Esophagus mucosa (tissue), 1 donor: ENCODE measurements at places on chromosomes 2 and 18. TPM values are rescaled to one million over a fixed set of nuclear protein-coding genes. Genes with fewer than 3 reads are reported as not detected.
A peak's percentile ranks its signal among the peaks of the same experiment; 100 is the strongest.

- no peak for ATAC-seq
These were observed at the start of gene ECEL1 for GRCh38 chr2:232487385-232488096. TSS of gene ECEL1 (minus strand) at chr2:232487834. CDS start at chr2:232486653, 1,181 bp downstream.

DNA sequence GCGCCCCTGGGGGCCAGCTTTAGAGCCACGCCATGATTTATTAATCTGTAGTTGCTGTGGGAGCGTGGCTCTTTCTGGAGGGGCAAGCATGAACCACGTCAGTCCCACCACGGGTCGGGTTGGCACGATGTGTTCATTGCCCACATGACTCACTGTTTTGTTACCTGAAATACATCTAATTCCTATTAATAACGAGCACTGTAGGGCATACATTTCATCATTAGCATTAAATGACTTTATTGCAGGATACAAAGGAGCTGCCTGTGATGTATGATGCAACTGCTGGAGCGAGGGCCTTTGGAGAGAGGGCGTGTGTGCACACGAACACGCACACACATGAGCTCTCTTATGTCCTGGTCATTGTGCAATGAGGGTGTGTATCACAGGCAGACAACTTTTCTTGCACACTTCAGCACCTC lies 127.0 kb downstream of the INHBB start:
- peak; percentile 93 for ATAC-seq

DNA sequence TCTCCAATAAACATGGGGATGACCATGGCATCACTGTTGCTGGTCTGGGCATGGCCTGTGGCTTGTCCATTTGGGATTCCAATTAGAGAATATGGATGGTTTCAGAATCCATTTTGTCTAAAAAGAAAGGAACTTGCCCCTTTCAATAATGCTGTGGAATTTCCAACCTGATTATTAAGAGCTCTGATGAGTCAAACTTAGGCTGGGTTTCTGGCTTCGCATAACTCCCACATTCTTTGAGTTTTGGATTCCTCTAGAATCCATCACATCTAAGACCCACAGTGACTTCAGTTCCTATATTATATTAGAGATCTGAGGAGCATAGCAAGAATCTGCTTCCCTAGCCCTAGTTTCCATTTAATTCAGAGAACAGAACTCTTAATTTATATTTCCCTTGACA lies 531.5 kb downstream of the TNS1 start:
- no peak for ATAC-seq

DNA sequence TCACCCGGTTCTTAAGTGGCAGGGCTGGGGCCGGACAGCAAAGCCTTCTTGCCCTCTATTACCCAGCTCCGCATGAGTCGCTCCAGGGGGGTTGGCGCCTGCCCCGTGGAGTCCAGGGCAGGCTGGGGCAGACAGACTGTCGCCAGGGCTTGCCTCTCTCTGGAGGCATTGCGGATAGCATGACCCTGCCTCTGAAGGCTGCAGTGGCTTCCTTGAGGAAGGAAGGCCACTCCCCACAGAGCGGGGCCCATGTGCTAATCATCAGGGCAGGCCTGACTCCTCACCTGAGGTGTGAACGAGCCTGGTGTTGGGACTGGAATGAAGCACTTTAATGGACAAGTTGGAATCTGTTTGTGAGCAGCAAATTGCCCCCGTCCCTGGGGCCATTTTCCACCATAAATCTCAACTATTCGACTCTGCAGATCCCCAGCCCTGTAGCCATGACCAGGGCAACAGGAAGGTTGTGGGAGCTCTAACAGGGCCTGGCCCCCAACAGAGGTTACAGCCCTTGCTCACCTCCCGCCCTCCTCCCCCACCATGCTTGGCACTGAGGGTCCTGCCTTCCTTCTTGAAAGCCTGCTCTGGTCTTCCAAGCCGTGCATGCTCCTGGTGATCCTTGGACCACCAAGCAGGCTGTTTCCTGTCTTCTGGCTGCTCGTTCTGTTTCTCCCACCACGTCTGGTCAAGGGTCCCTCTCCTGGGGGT lies 144.9 kb upstream of the HAAO start:
- ATAC-seq = peak; percentile 89

GRCh38 chr2:191885098-191885497 lies 38.2 kb upstream of the CAVIN2 start:
- no peak for ATAC-seq

Gene OSBPL6
- total RNA-seq = 6.5 TPM

DNA sequence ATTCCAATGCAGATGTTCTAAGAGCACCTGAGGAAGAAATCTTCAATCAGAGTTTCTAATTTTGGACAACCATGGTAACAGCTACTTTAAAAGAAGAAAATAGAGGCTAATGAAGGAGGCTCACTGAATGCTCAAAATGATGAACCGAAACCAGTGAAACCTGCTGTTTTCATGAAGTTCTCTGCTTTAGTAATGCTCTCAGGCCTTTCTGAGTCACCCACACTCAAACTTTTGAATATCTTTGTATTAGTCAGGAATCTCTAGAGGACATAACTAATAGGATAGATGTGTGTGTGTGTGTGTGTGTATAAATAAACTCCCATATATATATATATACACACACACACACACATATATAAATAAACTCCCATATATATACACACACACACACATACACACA lies 76.9 kb upstream of the RIT2 start:
- no peak for ATAC-seq

DNA sequence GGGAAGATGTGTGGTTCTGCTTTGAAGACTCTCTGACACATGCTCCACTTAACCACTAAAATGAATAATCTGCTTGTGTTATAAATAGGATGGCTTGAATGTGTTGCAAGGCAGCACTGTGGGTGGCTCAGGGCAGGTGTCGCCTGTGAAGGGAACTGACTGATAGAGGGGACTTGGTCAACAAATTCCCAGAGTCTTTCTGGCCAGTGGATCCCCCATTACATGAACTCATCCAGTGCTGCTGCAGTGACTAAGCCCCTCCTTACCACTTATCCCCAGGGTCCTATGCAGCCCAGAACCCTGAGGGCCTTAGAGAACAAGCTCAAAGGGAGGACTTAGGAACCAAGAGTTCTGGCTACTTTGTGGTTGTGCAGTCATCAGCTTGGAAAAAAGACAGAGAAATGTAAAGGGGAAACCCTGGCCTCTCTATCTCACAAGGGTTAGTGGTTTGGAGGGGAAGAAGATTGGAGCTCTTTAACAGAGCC lies 226.2 kb upstream of the TNP1 start:
- no peak for ATAC-seq

Gene DLX1
- total RNA-seq = not detected

- ATAC-seq = peak; percentile 84
These were observed 238.5 kb upstream of the ERBB4 start for GRCh38 chr2:212777020-212777491.

GRCh38 chr2:233833345-233833744 lies 21.0 kb downstream of the HJURP start:
- no peak for ATAC-seq

GRCh38 chr18:76441002-76441667 lies 53.9 kb downstream of the ZNF516 start:
- ATAC-seq = no peak

GRCh38 chr2:190376591-190377245 lies 31.4 kb upstream of the MFSD6 start:
- no peak for ATAC-seq
